ENCODE measurements at places on chromosomes 2 and 18.

DNA sequence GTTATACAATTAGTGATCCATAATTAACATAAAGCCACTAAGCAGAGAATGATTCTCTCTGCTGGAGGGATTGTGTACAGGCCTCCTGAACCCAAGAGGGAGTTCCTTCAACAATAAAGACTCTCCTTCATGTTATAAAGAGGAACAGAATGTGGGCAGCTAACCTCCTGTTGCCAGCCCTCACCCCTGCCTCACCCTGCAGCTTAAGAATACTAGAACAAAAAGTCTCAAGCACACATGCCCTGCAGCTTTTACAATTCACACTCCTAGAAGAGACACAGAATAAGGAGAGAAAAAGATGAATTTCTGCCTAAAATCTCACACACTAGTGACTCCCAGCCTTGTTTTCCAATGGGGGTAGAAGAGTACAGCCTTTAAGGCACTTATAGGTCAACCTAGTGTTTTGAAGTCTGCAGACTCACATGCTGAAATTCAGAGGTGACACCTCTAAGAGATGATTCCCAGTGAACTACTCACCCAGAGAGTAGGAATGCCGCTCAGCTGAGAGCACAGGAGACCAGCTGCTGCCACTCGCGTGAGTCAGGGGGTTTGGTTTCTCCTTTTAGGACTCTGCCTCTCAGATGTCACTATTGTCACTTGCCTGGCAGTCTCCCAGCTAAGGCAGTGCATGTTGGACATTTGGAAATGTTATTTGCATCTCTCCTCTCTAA lies 32.5 kb upstream of the IL1RL1 start:
- DNase-seq: no peak

GRCh38 chr2:150630587-150631235 lies 143.2 kb upstream of the RND3 start:
- no peak for DNase-seq

DNA sequence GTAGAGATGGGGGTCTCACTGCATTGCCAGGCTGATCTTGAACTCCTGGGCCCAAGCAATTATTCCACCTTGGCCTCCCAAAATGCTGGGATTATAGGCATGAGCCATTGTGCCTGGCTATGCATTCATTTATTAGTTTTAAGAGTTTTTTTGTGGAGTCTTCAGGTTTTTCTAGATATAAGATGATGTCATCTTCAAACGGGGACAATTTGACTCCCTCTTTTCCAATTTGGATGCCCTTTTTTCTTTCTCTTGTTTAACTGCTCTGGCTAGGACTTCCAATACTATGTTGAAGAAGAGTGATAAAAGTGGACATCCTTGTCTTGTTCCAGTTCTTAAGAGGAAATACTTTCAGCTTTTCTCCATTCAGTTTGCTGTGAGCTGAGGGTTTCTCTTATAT lies 113.7 kb upstream of the PARD3B start:
- no peak for DNase-seq

DNA sequence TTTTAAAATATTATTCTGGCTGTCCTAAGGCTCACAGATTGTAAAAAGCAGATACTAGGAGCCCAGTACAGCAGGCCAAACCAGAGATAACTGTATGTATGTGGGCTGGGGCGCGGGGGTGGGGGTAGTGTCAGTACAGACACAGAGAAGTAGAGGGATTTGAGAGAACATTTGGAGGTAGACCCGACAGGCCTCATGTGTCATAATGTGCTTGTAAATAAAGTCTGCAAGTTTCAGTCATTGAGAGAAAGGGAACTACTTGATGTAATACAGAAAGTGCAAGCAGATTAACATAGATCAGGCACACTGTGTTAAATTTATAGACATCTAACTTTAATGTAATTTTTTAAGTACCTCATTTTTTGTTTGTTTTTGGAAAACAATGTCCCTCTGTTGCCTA lies 7.4 kb upstream of the POLI start:
- DNase-seq: no peak

DNA sequence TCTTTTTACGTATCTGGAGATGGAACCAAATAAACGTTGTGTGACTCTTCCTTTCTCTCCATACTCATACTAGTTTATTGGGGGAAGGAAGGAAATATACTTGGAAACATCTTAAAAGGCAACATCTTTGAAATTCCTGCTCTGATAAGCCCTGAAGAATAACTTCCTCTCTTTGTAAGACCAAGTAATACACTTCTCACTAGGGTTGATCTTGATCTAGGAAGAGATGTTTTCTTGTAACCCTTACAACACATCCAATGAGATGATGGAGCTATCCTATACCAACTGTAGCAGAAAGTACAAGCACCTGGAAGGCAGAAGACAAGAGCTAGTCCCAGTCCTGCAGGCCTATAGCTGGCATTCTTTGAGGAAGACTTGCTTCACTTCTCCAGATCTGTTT lies 2.0 kb downstream of the ANKRD44 start:
- no peak for DNase-seq

DNA sequence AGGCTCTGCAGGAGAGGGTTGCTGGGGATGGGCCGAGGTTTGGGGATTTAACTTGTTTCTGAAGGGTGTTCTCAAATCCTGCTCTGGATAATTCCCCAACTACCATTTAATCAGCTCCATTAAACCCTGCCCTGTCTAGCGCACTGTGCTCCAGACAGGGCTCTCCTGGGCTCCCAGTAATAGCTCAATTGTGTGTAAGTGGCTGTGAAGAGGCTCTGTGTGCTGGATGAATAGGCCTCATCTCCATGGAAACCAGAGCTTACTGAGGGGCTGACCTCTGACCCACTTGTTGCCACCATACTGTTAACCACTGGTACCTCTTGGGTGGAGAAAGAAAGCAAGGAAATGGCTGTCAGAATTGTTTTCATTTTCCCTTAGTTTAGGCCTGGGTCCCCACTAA lies 92.9 kb downstream of the TGOLN2 start:
- DNase-seq: no peak

DNA sequence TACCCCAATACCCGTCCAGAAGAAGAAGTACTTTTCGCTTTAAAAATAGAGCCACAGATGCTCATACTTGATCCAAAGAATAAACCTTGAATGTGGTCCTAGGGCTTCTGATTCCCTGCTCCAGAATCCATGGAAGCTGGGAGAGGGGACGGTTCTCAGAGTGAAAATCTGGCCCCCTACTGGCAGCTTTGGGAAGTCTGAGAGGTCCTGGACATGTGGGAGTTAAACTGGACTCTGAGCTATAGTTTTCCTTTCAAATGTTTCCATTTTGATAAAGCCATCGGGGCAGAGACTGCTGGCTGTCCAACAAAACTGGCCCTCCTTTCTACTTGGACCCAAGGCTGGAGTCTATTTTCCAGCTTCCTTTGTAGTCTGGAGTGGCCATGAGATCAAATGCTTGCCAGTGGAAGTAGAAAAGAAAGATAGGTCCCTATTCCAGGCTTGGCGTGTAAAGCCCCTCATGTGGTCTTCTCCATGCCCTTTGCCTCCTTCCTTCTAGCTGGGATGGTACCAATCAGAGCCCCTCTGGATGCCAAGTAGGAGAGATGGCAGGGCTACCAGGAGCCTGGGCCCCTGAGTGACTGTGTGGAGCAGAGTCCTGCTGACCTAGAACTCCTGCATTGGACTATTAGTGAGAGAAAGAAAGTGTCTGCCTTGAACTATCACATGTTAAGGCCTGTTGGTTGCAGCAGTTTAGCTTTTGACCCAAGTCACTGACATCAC lies 37.7 kb upstream of the TBC1D8 start:
- DNase-seq: no peak

- DNase-seq: no peak
Measured at GRCh38 chr2:63851691-63852311, 10.1 kb downstream of the UGP2 start.

- DNase-seq: no peak
Measured at GRCh38 chr2:96762529-96763311, 2.0 kb downstream of the CNNM4 start.

DNA sequence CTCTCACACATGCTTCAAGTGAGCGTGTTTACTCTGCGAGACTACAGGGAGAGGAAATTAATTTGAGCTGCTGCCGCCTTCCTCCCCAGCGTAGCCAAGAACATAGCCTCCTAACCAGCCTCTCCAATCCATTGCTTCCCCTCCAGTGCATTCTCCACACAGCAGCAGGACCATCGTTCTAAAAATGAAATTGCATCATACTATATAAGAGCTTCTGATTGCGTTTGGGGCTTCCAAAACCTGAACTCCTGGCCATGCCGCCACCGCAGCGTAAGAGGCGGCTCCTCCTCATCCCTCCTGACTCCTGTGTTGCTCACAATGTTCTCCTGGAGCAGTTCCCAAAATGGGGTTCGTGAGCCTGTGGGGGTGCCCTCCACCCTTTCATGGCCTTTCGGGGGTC lies 142.1 kb downstream of the MYT1L start:
- no peak for DNase-seq

DNA sequence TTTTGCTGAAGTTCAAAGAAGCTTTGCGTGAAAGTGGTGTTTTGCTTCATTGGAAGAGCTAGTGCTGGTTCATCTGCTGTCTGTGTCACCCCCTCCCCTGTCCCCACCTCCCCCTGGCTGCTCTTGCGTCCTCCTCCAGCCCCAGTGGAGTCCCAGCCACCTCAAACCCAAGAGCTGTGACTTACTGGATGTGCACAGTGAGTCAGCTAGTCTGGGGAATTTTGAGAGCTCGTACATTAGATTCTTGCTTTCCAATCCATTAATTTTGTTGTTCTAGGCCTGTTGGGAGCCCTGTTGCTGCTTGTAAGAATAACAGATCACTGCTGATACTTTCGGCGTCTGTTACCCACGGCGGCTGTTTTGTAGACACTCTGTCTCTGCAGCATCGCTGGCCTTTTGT lies 412.1 kb downstream of the TSN start:
- DNase-seq: no peak

DNA sequence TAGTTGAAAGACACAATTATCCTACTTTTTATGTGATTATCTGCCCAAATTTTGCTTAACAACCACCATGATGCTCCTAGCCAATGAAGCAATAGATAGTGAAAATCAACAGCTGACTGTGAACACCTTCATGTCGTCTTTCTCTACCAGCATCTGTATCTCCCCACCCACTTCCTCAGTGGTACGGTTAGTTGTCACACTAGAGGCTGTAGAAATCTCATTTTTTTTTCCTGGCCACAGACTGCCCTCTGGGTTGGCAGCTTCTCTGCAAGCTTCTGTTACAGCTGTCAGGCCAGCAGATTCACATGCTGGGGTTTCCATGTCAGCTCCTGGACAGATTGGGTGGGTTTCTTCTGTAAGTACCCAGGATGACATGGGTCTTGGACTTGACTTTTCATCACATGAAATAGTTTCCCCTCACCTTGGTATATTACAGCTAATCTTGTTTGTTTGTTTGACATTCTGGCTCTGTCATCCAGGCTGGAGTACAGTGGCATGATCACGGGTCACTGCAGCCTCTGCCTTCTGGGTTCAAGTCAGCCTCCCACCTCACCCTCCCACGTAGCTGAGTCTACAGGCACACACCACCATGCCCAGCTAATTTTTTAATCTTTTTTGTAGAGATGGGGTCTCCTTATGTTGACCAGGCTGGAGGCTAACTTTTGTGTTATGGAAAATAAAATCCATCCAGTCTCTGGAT lies 24.3 kb downstream of the STAT4 start:
- no peak for DNase-seq
